Cardiac atrium fibroblast (primary cell): ENCODE measurements at places on chromosomes 11 and 22. TPM values are rescaled to one million over a fixed set of nuclear protein-coding genes. Genes with fewer than 3 reads are reported as not detected.

The OR51B5 gene
- not detected in 2 replicates for total RNA-seq

The LARGE1 gene
- total RNA-seq, result 6.9 and 12.2 TPM in 2 replicates

The MRGPRF gene
- total RNA-seq, result 4.9 and 9.4 TPM in 2 replicates

The MS4A12 gene
- not detected in 2 replicates for total RNA-seq

The TEAD1 gene
- total RNA-seq, result 69.1 and 79.9 TPM in 2 replicates
